SHP77 (cell line): ENCODE measurements at places on chromosomes 12 and 14.

DNA sequence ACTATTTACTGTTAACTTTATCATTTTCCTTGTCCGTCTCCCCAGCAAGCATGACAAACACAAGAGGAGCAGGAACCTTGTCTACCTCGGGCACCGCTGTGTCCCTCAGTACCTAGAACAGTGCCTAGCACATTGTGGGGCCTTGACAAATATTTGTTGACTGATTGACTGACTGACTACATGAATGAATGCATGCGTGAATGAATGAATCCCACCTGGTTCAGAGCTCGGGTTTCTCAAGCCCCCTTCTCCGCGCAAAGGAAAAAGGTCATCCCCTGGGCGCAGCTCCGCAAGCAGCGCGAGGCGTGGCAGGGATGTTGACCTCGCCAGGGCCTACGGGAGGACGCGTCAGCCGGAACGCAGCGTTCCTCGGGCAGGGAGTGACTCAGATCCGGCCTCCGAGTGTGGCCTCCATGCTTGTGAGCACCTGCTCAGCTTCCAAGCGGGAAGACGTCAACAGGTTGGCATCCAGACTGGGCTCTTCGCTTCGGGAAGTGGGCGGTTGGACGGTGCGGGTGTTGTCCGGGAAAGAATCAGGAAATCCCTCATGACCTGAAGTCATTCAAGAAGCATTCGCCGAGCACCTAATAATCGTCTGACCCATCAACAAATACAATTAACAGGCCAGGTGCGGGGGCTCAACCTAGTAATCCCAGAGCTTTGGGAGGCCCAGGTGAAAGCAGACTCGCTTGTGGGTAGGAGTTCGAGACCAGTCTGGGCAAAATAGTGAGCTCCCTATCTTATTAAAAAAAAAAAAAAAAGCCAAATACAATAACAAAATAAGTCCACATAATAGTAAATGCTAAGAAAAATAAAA, 13.9 kb upstream of the UBC start:
- DNase-seq: no peak

- DNase-seq: no peak
These were observed 2.6 kb downstream of the IFFO1 start for GRCh38 chr12:6553051-6553868.

DNA sequence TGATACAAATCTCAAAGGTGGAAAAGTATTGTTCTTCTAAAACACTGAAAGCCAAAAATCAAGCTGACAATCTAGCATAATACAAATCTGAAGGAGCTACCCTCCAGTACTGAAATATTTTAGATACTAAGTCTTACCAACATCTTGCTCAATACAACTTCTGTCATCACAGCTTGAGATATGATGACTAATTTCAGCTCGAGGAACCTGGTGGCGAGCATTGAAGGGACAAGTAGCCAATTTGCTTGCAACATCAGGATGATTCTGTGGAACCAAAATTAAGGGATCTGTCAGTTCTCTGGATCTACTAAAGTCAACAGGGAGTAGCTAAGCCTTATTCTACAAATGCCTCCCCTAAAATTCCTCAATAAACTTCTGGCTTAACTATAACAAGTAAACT, 10.4 kb downstream of the GTSF1 start:
- DNase-seq: no peak

DNA sequence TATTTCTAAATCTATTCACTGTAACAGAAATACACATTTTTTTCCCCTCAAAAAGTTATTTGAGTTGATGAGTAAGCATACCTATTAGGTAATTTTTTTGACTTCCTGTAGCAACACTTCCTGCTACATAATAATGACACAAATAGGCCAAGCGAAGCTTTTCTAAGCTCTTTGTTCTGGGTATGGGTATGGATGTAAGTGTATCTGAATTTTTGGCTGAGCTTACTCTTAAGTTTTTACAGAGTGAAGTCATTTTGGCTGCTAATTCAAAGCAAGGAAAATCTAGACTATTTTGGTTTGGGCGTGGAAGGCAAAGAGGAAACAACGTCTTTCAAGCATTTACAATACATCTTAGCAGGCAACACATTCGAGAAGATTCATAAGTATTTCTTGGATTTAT, 1206.0 kb upstream of the FLRT2 start:
- DNase-seq: no peak

DNA sequence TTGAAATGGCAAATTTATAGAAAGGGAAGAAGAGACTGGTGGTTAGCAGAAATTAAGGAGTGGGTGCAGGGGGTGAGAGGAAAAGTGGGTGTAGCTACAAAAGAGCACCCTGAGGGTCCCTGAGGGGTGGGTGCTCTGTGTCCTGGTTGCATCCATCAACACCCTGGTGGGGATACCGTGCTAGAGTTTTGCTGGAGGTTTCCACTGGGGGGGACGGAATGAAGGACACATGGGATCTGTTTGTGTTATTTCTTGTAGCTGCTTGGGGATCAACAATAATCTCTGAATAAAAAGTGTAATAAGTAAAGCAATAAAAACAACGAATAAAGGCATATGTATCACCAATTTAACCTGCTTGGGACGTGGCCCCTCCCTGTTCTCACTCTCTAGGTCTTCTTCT, 175.3 kb downstream of the KIF26A start:
- DNase-seq: no peak

DNA sequence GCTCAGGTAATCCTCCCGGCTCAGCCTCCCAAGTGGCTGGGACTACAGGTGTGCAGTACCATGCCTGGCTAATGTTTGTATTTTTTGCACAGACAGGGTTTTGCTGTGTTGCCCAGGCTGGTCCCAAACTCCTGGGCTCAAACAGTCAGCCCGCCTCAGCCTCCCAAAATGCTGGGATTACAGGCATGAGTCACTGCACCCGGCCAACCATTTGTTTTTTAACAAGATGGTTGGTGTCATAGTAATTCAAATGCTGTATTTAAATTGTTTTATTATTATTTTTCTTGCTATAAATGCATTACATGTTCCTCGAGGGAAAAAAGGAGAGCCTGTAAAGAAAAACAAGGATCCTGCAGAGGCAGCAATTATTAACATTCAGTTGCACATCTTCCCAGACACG, 83.9 kb downstream of the EP400 start:
- no peak for DNase-seq

DNA sequence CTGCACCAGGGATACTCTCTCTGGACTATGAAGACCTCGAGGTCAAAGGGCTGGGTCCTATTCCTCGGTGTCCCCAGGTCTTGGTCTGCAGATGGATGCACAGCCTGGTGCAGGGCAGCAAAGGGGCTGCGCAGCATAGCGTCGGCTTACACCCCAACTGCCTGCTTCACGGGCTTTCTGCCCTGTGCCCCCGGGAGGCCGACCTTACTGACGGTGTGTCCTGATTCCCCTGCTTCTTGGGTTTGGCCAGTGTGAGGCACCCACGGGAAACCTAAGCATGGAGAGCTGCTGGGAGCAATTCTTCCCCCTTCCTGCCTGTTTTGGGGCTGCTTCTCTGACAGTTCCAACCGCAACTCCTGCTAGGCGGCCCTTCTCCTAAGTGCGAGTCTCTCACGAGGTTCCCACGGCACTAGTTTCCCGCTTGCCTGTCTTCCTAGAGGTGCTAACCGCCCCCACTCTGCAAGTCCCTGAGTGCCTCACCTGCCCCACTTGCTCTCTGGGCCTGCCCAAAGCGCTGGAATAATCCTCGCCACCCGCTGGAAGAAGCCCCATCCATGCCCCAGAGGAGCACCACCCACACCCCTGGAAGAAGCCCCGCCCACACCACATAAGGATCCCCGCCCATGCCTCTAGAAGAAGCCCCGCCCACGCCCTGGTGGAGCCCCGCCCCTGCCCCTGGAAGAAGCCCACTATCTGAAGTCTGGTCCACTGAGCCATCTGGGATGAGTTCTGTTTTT, 54.0 kb downstream of the PRIMA1 start:
- no peak for DNase-seq
